ENCODE measurements at places on chromosomes 12 and 14.

DNA sequence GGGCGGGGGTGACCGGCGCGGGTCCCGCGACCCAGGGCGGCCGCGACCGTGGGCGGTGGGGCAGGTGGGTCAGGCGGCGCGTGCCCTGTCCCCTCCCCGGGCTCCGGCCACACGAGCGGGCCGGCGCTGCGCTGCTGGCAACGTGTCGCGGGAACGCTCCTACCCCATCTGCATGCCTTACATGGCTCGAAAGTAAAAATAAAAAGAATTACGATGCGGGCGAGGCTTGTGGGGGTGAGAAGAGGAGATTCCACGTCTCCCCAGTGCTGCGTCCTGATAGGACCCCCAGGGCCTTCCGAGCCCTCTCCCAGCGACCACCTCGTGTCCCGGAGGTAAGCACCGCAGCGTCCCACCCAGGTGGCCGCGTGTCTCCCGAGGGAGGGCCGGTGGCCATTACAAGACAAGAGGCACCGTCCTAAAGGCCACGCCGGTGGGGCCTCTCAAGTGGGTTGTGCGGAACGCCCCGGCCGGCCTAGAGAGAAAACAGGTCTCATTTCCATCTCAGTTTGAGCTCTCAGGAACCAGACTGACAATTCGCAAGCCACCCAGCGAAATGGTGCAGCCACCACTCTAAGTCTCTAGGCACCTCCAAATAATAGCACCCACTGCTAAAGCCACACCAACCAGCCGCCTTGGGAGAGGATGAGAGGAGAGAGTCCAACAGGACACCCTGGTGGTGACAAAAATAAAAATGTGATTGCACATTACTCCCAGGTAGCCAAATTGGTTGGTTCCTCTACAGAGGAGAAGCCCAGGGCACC lies 612 bp upstream of the FOXN3 start:
- DNase-seq = peak; percentile 73

- no peak for DNase-seq
These were observed 24.5 kb downstream of the LRTM2 start for GRCh38 chr12:1844661-1845409.

- no peak for DNase-seq
These were observed 351.6 kb upstream of the TBX3 start for GRCh38 chr12:115035535-115036107.

DNA sequence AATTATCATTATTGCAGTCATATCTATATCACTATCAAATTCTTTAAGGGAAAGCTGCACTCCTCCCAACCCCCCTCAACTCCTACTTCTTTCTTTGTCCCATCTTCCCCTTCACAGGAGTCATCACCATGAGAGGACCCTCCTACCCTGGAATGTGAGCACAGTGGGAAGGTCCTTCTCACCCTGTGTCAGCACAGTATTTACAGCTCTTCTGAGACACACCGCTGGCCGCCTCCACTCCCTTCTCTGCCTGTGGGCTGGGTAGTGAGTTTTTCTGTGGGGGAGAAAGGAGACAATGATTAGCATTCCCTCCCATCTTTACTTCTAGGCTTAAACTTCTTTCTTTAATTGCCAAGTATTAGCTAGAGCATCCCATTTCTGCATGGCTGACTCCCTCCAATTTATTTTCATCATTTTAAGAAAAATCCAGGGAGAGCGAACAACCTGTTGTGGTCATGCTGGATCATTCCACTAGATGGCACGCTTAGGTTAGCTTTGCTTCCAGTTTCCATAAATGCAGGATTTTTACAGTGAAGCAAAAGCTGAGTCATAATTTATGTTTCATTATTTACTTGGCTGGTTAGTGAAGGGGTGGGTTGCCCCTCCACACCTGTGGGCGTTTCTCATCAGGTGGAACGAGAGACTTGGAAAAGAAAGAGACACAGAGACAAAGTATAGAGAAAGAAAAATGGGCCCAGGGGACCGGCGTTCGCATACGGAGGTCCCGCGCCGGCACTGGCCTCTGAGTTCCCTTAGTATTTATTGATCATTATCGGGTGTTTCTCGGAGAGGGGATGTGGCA lies 188.5 kb downstream of the ALX1 start:
- peak; percentile 48 for DNase-seq

- no peak for DNase-seq
These were observed 17.0 kb downstream of the NID2 start for GRCh38 chr14:52051871-52052270.

GRCh38 chr12:114735011-114735410 lies 51.0 kb upstream of the TBX3 start:
- no peak for DNase-seq

DNA sequence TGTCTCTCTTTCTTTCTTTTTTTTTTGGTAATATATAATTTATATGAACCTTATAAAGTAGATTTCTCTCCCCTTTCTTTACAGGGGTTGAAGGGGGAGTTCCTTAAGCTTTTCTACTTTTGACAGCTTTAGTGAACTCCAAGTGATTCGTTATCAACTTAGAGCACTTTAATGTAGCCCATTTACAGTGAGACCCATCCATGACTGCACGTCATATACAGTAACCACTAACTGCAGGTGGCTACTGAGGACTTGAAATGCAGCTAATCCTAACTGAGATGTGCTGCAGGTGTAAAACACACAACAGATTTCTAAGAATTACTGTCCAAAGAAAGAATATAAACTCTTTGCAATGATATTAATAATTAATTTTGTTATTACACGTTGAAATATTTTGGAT lies 582 bp downstream of the LRRIQ1 start:
- DNase-seq = no peak

DNA sequence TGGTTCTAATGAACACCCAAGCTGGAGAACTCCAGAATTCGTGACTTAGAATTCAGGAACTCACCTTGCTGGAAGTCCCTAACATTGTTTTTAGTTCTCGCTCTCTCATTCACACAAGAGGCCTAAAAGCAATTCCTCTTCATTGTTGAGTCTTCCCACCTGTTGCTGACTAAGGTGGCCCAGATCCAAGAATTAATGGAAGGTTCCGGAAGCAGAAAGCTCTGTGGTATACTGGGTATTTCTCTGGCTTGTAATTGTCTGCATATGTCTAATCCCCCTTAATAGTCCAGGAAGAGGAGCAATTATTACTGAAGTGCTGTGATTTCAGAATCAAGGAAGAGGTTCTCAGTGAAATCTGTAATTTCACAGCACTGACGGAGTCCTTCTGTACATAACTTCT lies 31.4 kb downstream of the TMEM233 start:
- no peak for DNase-seq

GRCh38 chr12:54368709-54369596 lies 4.7 kb upstream of the GPR84 start:
- DNase-seq = peak; percentile 73

- DNase-seq = no peak
These were observed 47.2 kb downstream of the FOXG1 start for GRCh38 chr14:28813810-28814209.

- peak; percentile 28 for DNase-seq
These were observed 13.2 kb upstream of the SALL2 start for GRCh38 chr14:21539189-21539940.

DNA sequence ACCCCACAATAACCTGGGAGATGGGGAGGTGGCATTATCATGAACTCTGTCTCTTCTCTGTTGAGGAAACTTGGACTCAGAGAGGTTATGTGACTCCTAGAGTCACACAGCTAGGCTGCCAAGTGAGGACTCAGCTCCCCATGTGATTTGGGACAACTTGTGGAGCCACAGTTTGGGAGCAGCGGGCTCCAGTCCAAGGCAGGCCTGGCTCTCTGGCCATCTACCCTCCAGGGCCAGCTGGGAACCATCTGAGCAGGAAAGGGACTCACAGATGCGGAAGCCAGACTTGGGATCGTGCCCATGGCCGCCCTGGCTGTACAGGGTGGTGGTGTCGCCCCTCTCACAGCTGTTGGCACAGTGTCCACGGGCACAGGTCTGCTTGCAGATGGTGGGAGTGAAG lies 59.1 kb downstream of the ISCA2 start:
- DNase-seq = no peak

All from HAP-1 (cell line).